ENCODE measurements at places on chromosomes 4 and X. TPM values are rescaled to one million over a fixed set of nuclear protein-coding genes. Genes with fewer than 3 reads are reported as not detected.

CLTRN gene
- polyA plus RNA-seq, result not detected

IL3RA gene
- polyA plus RNA-seq, result 2.7 TPM

L1CAM gene
- polyA plus RNA-seq, result not detected

IL9R gene
- polyA plus RNA-seq, result 1.0 TPM

PCYT1B gene
- polyA plus RNA-seq, result not detected

CPZ gene
- not detected for polyA plus RNA-seq

PRRG3 gene
- polyA plus RNA-seq, result not detected

UCP1 gene
- not detected for polyA plus RNA-seq

TEX11 gene
- polyA plus RNA-seq, result not detected

MAGED4B gene
- polyA plus RNA-seq, result not detected

GYPE gene
- 0.34 TPM for polyA plus RNA-seq

GDI1 gene
- polyA plus RNA-seq, result 245 TPM

EDA2R gene
- 0.01 TPM for polyA plus RNA-seq

CDKL5 gene
- polyA plus RNA-seq, result 0.54 TPM

C1QTNF7 gene
- not detected for polyA plus RNA-seq

CRMP1 gene
- polyA plus RNA-seq, result not detected

P2RY10 gene
- 0.33 TPM for polyA plus RNA-seq

LEF1 gene
- polyA plus RNA-seq, result 1.3 TPM

VCX gene
- polyA plus RNA-seq, result not detected

SEPTIN11 gene
- 0.95 TPM for polyA plus RNA-seq

ARHGEF6 gene
- polyA plus RNA-seq, result 79.2 TPM

TBC1D9 gene
- polyA plus RNA-seq, result 20.7 TPM

ZNF157 gene
- polyA plus RNA-seq, result not detected

PCDH10 gene
- not detected for polyA plus RNA-seq

YTHDC1 gene
- 11.0 TPM for polyA plus RNA-seq

SOWAHB gene
- not detected for polyA plus RNA-seq

FLNA gene
- 883 TPM for polyA plus RNA-seq

TMEM128 gene
- polyA plus RNA-seq, result 35.1 TPM

CT47B1 gene
- not detected for polyA plus RNA-seq

COX7B2 gene
- not detected for polyA plus RNA-seq

FHDC1 gene
- 0.21 TPM for polyA plus RNA-seq

CHRNA9 gene
- polyA plus RNA-seq, result not detected

GPR143 gene
- polyA plus RNA-seq, result not detected

STATH gene
- polyA plus RNA-seq, result not detected

AFP gene
- polyA plus RNA-seq, result not detected

NEXMIF gene
- not detected for polyA plus RNA-seq

ASMTL gene
- 31.5 TPM for polyA plus RNA-seq

NAA11 gene
- not detected for polyA plus RNA-seq

ATP7A gene
- polyA plus RNA-seq, result 1.3 TPM

ARMCX4 gene
- polyA plus RNA-seq, result not detected

PCDH19 gene
- not detected for polyA plus RNA-seq

CCDC110 gene
- not detected for polyA plus RNA-seq

FNIP2 gene
- 3.5 TPM for polyA plus RNA-seq

NEUROG2 gene
- polyA plus RNA-seq, result not detected

SLC16A2 gene
- not detected for polyA plus RNA-seq

GIMD1 gene
- polyA plus RNA-seq, result not detected

RAB40A gene
- not detected for polyA plus RNA-seq

PCDH18 gene
- polyA plus RNA-seq, result not detected

DCAF16 gene
- 4.1 TPM for polyA plus RNA-seq

TMSB15A gene
- not detected for polyA plus RNA-seq
